Stimulated activated CD4-positive, alpha-beta T cell treated with anti-CD3 and anti-CD28 coated beads, Interleukin-15, amount 100 ng/mL, for 1 hour (primary cell): ENCODE measurements at places on chromosomes 5 and 9.

- DNase-seq: no peak
Observed at GRCh38 chr9:90872835-90873294, 71.2 kb downstream of the SYK start.

GRCh38 chr9:2722715-2723114 is 5.4 kb downstream of the KCNV2 start:
- DNase-seq: no peak

DNA sequence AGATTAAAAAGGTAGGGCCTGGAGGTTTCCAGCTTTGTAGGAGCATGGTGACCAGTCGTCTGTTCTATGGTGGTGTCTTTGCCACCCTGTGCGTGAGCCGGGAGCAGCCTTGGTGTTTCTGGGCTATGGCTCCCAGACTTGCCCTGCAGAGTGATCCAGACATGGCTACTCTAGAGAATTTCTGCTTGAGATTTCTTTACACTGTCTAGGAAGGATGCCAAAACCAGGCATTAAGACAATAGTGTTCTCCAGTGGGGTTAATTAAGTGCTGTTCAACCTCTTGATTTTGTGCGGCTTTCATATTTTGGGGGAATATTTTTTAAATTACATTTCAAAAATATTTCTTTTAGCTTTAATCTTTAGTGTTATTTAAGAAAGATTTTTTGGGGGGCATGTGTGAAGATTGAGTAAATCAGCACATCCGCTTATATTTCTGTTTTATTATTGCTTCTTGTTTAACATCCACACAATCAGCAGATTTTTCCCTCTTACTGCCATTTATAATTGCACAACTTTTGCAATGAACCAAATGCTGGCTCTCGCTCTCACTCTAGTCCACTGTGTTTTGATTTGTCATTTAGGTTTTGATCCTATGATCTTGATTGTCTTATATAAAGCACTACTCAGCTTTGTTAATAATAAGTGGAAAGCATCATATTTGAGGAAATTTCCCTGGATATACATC is 110.5 kb downstream of the RASGRF2 start:
- DNase-seq: no peak

GRCh38 chr5:59146729-59147128 is 563.9 kb downstream of the RAB3C start:
- DNase-seq: no peak

GRCh38 chr5:366541-367357 is 45.2 kb downstream of the AHRR start:
- no peak for DNase-seq

- no peak for DNase-seq
Observed at GRCh38 chr5:160044391-160044804, 35.5 kb downstream of the TTC1 start.
